HT1080 (cell line): ENCODE measurements at places on chromosomes 6 and 20.

DNA sequence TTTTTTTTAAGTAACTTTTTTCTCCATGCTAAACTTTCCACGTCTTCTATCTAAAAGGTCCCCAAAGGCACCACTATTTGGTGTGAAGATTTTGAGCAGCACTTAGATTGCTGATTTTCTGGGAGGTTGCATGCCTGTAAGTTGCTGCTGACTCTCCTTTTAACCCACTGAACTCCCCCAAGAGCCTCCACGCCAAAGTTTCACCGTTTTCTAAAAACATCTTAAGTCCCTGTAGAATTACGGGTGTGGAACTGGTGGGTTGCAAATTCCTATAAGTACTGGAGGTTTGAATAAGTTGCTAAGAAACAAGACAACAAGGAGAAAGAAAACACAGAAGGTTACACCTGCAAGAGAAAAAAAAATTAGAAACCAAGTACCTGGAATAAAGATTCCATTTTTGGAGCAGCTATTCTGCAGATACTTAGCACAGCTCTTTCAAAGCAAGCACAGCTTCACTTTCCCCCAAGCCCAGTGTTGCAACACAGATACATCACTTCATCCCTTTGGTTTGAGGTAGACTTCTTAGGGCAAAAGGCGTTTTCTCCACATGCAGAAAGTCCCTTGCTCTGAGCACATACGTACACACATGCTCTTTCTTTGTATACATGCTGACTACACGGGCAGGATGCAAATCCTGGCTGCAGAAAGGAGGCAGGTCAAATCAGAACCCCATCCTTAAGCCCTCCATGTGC, 5.0 kb downstream of the JAG1 start:
- DNase-seq = no peak

- no peak for DNase-seq
Measured at GRCh38 chr6:317448-318144, 25.3 kb downstream of the DUSP22 start.

- DNase-seq = no peak
Measured at GRCh38 chr20:42435230-42435629, 754.5 kb downstream of the PTPRT start.

- no peak for DNase-seq
Measured at GRCh38 chr6:14851281-14851680, 394.6 kb upstream of the JARID2 start.

DNA sequence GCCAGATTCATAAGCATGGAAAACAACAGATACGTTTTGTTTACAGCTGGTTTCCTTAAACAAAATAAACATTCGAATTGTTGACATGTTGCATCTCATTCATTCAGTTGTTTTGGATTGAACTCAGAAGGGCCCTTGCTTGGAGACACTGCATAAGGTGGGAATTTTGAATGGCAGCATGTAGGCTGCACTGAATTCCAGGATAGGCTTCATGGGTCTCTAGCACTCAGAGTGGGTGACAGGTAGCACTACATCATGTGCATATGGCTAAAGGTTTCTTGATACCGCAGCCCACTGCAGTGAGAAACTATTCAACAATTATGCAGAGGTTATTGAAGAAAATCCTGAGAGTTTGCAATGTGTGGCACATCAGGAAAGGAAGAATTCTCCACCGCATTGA, 1.6 kb downstream of the BEND6 start:
- DNase-seq = no peak

DNA sequence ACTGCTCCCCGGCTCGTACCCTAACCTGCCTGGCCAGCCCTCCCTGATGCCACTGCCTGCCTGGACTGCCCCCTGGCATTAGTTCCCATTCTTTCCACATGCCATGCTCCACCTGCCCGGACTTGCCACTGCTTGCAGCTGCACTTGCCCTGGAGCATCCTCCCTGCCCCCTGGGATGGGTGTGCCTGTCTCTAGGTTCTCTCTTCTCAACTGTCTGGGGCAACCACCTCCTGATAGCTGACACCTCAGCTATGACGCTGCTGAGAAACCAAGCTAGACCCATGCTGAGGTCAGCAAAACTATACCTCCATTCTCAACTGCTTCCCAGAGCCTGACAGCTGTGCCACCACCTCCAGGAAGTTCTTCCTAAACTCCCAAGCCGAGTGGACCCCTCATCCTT, 72.1 kb downstream of the PERP start:
- DNase-seq = no peak

DNA sequence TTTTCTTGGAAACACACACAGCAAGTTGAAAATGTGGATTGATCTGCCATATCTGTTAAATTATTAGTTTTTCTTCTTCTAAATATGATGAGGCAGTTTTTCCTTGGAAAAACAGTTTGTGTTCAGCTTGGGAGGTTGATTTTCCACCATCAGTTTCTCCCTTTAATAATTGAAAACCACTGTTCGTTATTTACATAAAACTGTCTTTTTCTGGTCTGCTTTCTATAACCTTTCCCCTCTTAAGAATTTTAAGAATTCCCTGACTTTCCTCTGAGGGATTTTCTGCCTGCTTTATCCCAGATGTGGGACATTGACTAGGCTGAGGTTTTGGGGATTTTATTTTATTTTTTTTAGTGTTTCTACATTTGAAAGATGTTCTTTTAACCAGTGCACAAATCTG, 27.2 kb downstream of the DSE start:
- DNase-seq = no peak

- DNase-seq = no peak
Measured at GRCh38 chr20:51020657-51021056, 2.2 kb downstream of the KCNG1 start.

DNA sequence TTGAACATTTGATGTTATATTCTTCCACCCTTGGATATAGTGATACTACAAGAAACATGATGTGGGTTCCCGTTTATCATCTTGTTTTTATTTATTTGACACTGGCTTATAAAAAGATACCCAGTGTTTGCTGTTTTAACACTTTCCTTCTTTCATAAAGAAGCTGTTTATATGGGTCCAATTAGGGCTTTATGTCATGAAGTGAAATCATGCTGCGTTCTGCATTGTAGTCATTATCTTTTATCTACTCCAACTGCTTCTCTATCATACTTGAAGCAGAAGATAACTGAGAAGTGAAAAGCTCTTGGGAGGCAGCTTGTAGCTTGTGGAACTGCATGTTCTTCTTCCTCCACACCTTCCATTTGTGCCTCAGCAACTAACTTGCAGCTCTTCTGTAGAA, 57.8 kb downstream of the GPX5 start:
- DNase-seq = no peak

DNA sequence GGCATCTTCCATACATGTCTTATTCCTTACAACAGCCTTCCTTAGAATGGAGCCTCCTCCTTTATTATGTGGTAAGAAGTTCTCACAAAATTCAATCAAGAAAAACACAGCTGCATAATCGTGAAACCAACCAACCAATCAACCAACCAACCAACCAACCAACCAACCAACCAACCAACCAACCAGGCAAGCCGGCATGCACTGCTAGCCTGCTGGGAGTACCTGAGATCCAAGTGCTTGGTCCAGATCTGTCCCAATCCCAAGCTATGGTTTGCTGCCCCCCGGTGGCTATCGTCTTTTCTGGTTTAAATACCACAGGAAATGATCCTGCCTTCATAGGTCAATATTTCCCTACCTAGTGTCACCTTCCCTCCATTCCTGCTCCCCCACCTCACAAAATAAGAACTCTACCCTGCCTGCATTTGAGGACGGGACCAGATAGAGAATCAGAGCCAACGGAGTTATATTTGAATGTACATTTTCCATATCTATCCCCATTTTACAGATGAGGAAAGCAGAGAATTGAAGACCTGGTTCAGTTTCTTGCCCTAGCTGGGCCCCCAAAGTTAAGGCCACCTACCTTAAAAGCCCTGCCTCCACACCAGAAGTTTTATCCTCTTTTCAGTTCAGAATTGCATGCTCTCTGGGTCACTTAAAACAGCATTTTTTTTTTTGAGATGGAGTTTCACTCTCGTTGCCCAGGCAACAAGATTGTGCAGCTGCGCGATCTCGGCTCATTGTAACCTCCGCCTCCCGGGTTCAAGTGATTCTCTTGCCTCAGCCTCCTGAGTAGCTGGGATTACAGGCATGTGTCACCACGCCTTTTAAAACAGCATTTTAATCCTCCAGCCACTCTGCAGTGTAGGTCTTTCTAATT, 27.1 kb downstream of the RAB44 start:
- DNase-seq = peak; percentile 55

DNA sequence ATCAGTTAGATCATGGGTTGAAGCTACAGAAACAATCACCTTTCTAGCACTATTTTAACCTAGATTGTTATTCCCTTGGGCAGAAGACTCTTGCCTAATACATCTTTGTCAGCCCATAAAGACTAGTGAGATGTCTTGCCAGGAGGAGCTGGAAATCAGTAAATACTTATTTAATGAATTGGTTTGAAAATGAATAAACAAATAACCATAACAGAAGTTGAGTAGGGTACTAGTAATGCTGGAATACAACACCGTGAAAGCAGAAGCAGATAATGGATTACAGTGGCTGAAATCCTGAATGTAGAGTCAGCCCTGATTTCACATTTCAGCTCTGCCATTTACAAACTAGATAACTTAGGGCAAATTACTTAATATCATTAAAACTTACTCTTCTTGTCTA, 236.1 kb downstream of the PACRG start:
- no peak for DNase-seq

DNA sequence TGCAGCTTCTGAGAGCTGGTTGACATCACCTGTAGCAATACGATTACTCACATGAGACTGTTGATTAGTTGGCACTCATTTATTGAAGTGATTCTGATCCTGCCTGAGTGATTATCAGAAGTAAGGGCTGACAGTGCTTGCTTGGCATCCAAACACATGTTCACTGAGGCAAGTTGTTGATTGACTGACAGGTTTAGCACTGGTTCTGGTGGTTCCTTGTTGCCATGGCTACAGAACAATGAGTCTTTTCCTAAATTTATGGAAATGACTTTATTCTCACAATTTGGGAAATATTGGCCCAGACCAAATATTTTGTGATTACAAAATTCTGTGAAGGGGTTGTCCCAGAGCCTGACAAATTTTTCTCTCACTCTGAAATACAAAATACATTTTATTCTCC, 146.0 kb upstream of the RAB32 start:
- no peak for DNase-seq

DNA sequence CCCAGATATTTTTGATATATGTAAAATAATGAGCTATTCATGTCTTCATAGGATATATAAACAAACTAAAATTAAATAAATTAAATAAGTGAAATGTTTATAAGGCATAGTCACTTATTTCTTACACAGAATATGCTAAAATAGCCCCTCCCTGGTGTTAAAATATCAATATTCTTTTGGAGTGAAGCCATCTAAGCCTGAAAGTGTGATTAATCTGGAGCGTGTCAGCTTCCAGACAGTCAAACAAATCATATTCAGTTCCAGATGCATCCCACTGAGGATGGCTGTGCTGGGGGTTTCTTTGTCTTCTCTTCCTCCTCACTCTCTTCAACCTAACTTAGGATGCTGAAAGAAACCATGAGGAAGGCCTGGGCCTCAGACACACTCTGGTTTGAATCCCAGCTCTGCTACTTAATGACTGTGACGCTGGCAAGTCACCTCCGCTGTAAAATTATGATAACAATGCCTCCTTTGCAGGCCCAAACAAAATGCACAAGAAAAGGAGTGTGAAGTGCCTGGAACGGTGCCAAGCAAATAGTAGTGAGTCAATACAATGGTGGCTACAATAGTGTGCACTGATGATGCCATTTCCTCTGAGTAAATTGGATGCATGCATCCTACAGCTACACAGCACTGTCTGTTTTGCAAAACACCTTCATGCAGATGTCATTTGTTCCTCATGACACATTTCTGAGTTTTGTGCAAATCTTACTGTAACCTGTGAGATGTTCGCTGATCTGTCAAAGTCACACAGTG, 161.4 kb downstream of the FOXC1 start:
- DNase-seq = peak; percentile 79

GRCh38 chr6:169108753-169109152, 144.9 kb downstream of the THBS2 start:
- DNase-seq = no peak

- no peak for DNase-seq
Measured at GRCh38 chr6:112920994-112921393, 573.9 kb downstream of the RFPL4B start.

GRCh38 chr6:90434094-90434493, 137.5 kb upstream of the BACH2 start:
- DNase-seq = peak; percentile 24

GRCh38 chr6:18551228-18551627, 164.1 kb downstream of the RNF144B start:
- peak; percentile 32 for DNase-seq

DNA sequence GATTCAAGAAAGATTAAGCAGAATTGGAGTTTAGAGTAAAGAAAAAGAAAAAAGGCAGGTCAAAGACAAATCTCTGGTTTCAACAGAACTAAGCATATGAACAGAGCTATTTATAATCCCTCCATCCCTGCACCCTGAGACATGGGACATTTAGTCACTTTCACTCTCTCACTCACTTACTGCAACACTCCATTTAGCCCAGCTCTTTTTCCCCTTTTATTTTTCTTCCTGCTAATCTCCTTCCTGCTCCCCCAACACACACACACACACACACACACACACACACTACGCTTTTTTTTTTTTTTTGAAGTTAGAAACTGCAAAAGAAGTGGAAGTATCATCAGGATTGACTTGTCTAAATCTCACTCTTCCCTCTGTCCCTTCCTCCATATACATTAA, 45.1 kb upstream of the TBC1D7 start:
- DNase-seq = no peak

GRCh38 chr20:42190084-42190483, 571.9 kb upstream of the CHD6 start:
- no peak for DNase-seq

DNA sequence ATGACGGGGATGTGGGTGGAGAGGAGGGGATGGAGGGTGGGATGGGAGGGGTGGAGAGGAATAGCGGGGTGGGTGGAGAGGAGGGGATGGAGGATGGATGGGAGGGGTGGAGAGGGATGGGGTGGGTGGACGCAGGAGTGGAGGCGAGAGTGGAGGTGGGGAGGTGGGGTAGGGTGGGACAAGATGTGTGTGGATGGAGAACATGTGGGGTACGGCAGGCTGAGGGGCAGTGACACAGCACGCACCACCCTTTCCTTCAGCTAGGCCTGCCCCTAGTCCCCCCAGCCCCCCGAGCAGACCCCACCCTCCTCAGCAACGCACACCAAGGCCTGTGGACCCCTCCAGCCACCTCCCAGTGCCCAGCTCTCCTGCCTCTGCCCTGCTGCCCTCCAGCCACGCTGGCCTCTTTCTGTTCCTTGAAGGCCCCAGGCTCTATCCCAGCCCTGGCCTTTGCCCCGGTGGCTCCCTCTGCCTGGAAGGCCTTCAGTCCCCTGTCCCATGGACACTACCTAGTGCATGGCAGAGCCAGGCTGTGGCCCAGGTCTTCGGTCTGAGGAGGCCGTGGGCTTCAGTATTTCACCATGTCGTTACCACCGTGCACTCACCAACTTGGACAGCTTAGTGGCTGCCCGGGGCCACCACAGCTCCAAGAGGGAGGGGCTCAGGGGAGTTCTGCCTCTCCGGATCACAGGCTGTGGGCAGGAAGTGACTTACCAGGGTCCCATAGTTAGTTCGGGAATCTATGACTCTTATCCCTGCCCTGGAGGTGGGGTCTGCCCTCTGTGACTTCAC, 78.4 kb upstream of the PMEPA1 start:
- peak; percentile 41 for DNase-seq

GRCh38 chr20:63696628-63697356, at the start of gene TNFRSF6B:
Gene TNFRSF6B, plus strand, starts transcription at chr20:63696652. Its CDS starts 116 bp downstream, at chr20:63696768.
- DNase-seq = no peak
